Endodermal cell (in vitro differentiated cells): ENCODE measurements at places on chromosomes 16 and 17.

- peaks cover 15% of the 10 kb centered on the region for H3K36me3 ChIP-seq
- H3K4me1 ChIP-seq = no peaks in the 10 kb centered on the region
- no peak overlapping the region for H3K27ac ChIP-seq
- peaks cover 8% of the 10 kb centered on the region for H3K27me3 ChIP-seq
- DNase-seq = peak; percentile 75
These were observed 5.3 kb downstream of the DOC2A start for GRCh38 chr16:30005341-30006094.

GRCh38 chr17:82849076-82849945 lies 9.5 kb upstream of the ZNF750 start:
- H3K4me1 ChIP-seq = no peaks in the 10 kb centered on the region
- H3K27me3 ChIP-seq = no peaks in the 10 kb centered on the region

GRCh38 chr16:86231321-86231995 lies 278.9 kb upstream of the FOXF1 start:
- no peak for DNase-seq
- no peak overlapping the region for H3K27ac ChIP-seq
- no peak overlapping the region for H3K4me3 ChIP-seq

- H3K27me3 ChIP-seq = no peaks in the 10 kb centered on the region
- DNase-seq = no peak
- H3K27ac ChIP-seq = peak overlapping the region; percentile 19
- no peak overlapping the region for H3K4me3 ChIP-seq
These were observed 219.0 kb downstream of the FTO start for GRCh38 chr16:53922807-53923571.

DNA sequence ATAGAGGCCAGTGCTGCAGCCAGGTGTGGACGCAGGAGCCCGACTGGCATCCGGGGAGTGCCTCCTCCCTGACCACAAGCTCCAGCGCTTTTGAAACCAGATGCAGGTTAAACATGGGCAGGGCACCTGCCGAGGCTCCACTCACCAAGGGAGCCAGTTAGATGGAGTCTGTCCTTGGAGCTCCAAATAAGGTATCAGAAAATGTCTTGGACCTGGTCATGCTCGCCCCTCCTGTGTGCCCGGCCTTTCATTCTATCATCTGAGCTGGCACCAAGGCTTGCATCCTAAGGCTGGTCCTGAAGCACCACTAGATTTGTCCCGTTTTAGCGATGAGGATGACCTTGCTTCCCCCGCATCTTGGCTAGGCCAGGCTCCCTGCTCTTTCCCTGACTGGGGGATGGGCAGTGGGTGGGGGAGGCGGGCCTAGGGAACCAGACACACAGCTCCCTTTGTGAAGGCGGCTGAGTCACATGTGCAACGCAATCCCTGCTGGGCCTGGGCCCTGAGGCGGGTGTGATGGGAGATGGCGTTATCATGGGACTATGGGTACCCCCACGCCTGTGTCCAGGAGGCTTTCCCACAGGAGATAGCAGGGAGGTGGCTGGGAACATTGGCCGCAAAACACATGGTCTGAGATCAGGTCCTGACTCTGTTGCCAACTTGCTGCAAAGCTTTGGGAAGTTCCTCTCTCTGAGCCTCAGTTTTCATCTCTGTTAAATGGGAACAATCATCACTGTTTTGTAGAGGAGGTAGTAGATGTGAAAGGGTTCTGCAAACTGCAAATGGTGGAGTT lies 5.0 kb upstream of the ADGRG1 start:
- H3K4me3 ChIP-seq = no peak overlapping the region
- H3K27me3 ChIP-seq = no peaks in the 10 kb centered on the region
- H3K4me1 ChIP-seq = peaks cover 2% of the 10 kb centered on the region
- no peak overlapping the region for H3K27ac ChIP-seq
- DNase-seq = peak; percentile 80
